ENCODE measurements at places on chromosomes 3 and 15. TPM values are rescaled to one million over a fixed set of nuclear protein-coding genes. Genes with fewer than 3 reads are reported as not detected.

Gene FGF12
- total RNA-seq = 103 TPM

Gene C3orf22
- not detected for total RNA-seq

Gene PLD1
- 3.9 TPM for total RNA-seq

Gene ERC2
- 58.3 TPM for total RNA-seq

Gene SSUH2
- total RNA-seq = 0.49 TPM

Gene PARP3
- 5.9 TPM for total RNA-seq

Gene KIF9
- 3.4 TPM for total RNA-seq

Gene LRRC31
- total RNA-seq = not detected

Gene ITGA11
- 1.5 TPM for total RNA-seq

Gene C3orf62
- 7.4 TPM for total RNA-seq

Gene SPINT1
- 1.5 TPM for total RNA-seq

Gene SAMMSON
- total RNA-seq = not detected

Gene KNL1
- 3.7 TPM for total RNA-seq

Gene IFT57
- 37.4 TPM for total RNA-seq

Gene SGO1
- total RNA-seq = 2.0 TPM

Gene RARB
- total RNA-seq = 8.1 TPM

Gene PTH1R
- 0.98 TPM for total RNA-seq

Gene CLDN1
- total RNA-seq = 5.7 TPM

Gene SCN5A
- total RNA-seq = 1.5 TPM

Gene NRROS
- total RNA-seq = 0.49 TPM

Gene TMEM158
- total RNA-seq = 14.5 TPM

Gene HESX1
- 0.25 TPM for total RNA-seq

Gene CACNA1D
- total RNA-seq = 20.9 TPM

All from temporal lobe (tissue), 4 donors.